ENCODE measurements at places on chromosomes 1 and 21. TPM values are rescaled to one million over a fixed set of nuclear protein-coding genes. Genes with fewer than 3 reads are reported as not detected.

DNA sequence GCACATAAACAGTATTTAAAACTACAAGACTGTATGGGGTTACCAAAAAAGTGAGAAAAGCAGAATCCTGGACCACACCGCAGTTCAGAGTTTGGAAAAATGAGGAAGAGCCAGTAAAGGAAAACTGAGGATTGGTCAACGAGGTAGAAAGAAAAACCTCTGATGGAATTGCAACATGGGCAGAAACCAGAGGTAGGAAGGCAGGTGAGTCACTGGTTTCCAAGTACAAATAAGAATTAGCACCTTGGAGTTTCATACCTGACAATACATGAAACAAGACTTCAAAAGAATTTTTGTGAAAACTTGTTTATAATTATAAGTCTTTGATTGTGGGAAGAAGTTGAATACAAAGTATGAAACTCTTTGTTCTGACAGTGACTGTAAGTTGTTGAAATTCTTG lies 533.7 kb upstream of the DAB1 start:
- DNase-seq: no peak

GRCh38 chr1:219210067-219210466 lies 36.4 kb downstream of the LYPLAL1 start:
- DNase-seq: no peak

DNA sequence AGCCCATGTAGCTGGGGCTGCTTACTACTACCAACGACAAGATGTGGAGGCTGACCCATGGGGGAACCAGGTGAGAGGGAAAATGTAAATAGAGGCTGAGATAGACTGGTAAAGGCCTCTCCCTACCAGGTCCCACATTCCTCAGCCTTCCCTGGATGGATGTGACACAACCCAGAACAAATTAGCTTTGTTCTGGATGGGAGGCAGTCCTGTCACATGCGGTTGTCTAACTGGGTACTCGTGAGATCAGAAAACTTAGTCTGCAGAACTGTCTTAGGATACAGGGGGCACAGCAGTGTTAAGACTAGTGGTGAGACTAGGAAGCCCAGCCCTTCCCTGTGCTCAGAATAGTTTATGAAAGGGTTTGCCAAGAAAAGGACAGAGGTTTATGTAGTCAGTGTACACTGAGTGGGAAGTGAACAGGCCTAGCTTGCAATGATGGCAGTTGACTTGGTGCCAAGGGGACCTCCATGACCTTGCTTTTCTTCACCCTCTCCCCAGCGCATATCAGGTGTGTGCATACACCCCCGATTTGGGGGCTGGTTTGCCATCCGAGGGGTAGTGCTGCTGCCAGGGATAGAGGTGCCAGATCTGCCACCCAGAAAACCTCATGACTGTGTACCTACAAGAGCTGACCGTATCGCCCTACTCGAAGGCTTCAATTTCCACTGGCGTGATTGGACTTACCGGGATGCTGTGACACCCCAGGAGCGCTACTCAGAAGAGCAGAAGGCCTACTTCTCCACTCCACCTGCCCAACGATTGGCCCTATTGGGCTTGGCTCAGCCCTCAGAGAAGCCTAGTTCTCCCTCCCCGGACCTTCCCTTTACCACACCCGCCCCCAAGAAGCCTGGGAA lies 8.4 kb downstream of the MMACHC start:
- peak; percentile 34 for DNase-seq

GRCh38 chr1:235015291-235015985 lies 113.2 kb downstream of the TOMM20 start:
- no peak for DNase-seq

DNA sequence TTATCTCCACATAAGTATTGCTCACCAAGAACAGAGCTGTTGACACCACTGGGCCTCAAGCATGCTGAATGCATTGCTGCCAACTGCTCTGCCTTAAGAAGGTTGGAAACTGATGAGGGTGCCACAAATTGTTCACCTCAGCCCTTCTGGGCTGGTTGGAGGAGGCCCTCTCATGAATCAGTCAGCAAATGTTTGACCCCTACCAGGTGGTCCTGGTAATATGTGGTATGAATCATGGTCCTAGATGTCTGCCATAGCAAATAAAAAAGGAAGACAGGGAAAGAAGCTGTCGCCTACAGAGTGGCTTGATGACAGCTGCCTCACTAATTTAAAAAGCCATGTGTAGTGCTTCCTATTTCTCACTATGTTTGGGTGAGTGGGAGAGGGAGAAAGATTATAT lies 12.2 kb downstream of the SPATA46 start:
- DNase-seq: no peak

DNA sequence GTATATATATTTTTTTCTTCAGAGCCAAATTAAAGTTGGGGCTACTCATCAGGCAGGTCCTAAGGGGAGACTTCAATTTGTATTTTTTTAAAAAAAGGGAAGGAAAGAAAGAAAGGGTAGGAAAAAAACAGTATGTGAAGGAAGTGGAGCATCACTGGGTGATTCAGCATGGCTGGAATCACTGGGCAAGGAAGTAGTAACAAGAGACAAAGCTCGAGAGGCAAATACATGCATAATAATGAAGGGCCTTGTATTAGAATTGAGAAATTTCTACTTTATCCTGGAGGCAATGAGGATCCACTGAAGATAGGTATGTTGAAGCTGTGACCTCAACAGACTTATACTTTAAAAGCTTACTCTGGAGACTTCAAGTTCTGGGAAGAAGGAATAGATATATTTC lies 184.4 kb downstream of the COQ8A start:
- no peak for DNase-seq

DNA sequence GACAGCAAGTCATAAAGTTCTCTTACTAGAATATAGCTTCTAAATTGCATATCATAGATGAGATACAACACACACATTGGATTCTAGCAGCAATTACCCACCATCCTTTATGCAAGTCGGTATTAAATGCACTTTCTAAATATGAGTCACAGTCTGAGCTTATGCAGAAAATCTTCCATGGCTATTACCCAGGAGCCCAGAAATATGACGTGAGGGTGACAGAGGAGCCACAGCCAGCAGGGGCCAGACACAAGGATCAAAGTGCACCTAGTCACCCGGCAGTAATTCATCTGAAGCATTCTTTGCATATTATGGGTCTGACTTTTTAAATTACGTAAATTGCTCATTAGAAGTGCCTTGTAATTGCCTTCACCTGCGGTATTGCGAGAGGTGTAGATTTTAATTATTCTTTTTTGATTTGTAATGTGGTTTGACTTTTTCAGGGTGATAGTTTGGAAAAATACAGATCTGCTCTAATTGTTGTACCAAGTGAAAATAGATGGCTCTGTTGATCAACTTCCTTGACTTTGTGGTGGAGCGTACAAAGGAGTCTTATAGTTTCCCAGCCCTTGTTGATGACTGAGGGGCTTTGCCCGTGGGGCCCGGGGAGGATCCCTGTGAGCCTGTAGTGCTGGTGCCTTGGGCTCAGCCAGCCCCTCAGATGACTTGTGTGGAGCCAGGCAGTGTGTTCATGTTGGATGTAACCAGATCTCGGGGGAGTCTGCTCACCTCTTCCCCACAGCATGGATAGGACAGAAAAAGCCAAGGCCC lies 470.0 kb upstream of the VAMP3 start:
- DNase-seq: no peak

- no peak for DNase-seq
These were observed 29.7 kb upstream of the C8B start for GRCh38 chr1:56995414-56996100.

- no peak for DNase-seq
These were observed 87.4 kb downstream of the GPR52 start for GRCh38 chr1:174535207-174535606.

- DNase-seq: no peak
These were observed 41.3 kb upstream of the SLC44A3 start for GRCh38 chr1:94778808-94779207.

DNA sequence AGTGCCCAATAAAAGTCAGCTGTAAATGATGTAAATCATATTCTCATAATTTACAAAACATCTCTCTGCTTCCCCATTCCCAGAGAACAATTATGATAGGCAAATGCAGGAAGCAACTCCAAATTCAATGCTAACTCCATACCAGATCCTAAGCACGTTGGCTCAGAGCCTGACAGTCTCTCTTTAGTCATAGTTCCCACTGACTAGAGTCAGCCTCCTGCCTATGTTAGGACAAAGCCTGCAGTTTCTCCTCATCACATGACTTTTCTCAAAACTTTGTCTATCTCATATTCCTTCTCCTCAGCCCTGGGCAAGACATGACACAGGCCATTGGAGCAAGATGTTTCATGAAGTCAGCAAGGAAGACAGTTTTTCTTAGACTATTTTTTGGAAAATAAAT lies 101.5 kb upstream of the COL24A1 start:
- no peak for DNase-seq

Gene AK5
- polyA plus RNA-seq: 0.79 TPM

Gene KLHDC7A
- 0.02 TPM for polyA plus RNA-seq

Gene AIRE
- polyA plus RNA-seq: 0.05 TPM

Gene S100A7A
- not detected for polyA plus RNA-seq
